ENCODE measurements at places on chromosomes 11 and 22. TPM values are rescaled to one million over a fixed set of nuclear protein-coding genes. Genes with fewer than 3 reads are reported as not detected.
A peak's percentile ranks its signal among the peaks of the same experiment; 100 is the strongest.

Gene SYCE3
- total RNA-seq = not detected

Gene BAIAP2L2
- 2.7 TPM for total RNA-seq

DNA sequence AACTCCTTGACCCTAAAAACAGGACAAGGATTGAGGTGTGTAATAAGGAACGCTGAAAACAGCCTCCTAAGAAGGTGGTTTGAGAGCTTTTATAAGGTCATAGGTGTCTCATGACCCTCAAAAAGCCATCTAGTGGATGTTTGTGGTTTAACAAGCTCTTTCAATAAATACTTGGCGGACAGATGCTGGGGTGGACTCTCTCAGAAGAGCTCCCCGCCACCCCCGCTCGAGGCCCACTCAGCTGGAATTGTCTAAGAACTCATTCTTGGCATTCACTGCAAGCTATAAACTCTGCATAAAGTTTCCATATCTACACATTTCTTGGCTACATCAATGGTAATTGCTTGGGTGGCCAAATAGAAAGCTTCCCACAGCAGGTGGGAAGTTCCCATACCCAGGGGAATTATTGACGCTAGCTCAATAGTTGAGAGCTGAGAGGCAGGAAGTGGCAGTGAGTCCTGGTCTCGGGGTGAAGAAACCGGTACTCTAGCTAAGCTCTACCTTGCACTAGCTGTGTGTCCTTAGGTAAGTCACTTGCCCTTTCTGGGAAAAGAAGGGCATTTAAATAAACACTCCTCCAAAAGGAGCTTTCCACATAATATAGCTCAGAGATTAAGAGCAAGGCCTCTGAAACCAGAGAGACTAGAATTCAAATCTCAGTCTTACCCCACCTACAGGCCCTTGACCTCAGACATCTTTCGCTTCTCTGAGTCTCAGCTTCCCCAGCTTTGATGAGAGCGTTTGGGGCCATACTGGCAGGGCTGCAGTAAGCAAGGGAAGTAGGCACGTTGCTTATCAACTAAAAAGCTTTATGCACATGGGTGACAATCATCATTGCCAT lies 6.4 kb downstream of the MS4A15 start:
- no peak overlapping the region for H3K4me3 ChIP-seq
- H3K4me1 ChIP-seq = no peaks in the 10 kb centered on the region
- no peak for DNase-seq
- H3K36me3 ChIP-seq = no peaks in the 10 kb centered on the region
- no peak overlapping the region for H3K27ac ChIP-seq

- no peak overlapping the region for H3K27ac ChIP-seq
- DNase-seq = no peak
- H3K4me3 ChIP-seq = no peak overlapping the region
- H3K4me1 ChIP-seq = no peaks in the 10 kb centered on the region
Observed at GRCh38 chr11:68449951-68450350, 10.6 kb upstream of the PPP6R3 start.

DNA sequence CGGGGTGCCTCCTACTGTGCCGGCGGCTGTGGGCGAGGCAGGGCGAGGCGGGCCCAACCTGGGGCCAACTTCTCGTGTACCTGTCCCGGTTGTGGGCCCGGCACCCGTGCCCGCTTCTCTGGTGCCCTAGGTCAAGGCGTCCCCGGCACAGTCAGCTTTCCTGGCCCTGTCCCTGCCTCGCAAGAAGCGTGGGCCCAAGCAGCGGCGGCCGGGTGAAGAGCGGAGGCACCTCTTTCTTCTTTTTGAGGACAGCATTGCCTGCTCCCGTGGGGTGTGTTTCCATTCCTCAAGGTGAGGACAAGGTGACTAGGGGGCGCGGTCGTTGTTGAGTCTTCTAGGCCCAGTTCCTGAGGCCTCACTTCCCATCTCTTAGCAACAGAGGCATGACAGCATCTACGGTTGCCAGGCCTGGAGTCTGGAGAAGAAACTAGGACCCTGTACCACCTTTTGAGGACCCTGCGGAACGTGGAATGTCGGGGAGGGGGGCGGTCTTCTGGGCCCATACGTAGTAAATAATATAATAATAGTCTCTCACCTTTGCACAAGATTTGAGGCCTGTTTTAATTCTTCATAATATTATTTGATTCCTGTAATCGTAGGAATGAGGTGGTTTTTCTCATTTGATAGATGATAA lies 418 bp downstream of the ACO2 start:
- no peak for DNase-seq
- no peaks in the 10 kb centered on the region for H3K27me3 ChIP-seq
- peak overlapping the region; percentile 85 for H3K27ac ChIP-seq
- peak overlapping the region; percentile 93 for H3K4me3 ChIP-seq
- H3K4me1 ChIP-seq = peaks cover 2% of the 10 kb centered on the region

GRCh38 chr11:36868380-36868779 lies 270.3 kb upstream of the RAG2 start:
- DNase-seq = no peak
- H3K4me1 ChIP-seq = no peaks in the 10 kb centered on the region
- no peaks in the 10 kb centered on the region for H3K36me3 ChIP-seq
- no peaks in the 10 kb centered on the region for H3K27me3 ChIP-seq
- H3K27ac ChIP-seq = no peak overlapping the region
- H3K4me3 ChIP-seq = no peak overlapping the region

DNA sequence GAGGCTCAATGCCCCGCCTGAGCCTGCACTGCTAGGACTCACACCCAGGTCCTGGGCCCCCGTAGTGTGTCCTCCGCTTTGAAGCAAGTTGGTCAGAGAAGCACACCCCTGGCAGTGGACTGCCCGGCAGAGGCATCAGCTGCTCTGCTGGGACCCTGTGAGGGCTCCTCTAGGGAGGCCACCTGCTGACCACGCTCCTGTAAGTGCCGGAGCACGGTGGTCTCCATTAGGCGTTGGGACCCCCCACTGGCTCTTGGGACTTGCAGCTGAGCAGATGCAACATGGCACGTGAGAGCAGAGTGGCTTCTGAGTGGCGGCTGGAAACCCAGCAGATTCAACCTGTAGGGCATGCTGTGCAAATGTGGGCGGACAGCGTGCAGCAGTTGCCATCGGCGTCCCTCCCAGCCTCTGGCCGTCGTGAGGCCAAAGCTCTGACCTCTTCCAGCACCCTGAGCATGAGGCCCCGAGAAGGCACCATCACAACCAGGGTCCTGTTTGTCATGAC lies 16.9 kb downstream of the MRGPRG start:
- H3K27ac ChIP-seq = no peak overlapping the region
- no peaks in the 10 kb centered on the region for H3K36me3 ChIP-seq

Measured in tibial nerve (tissue), 4 donors.